Epithelial cell of proximal tubule (primary cell): ENCODE measurements at places on chromosomes 3 and 15.

GRCh38 chr3:5388091-5388490 is 200.6 kb downstream of the EDEM1 start:
- no peak for DNase-seq

DNA sequence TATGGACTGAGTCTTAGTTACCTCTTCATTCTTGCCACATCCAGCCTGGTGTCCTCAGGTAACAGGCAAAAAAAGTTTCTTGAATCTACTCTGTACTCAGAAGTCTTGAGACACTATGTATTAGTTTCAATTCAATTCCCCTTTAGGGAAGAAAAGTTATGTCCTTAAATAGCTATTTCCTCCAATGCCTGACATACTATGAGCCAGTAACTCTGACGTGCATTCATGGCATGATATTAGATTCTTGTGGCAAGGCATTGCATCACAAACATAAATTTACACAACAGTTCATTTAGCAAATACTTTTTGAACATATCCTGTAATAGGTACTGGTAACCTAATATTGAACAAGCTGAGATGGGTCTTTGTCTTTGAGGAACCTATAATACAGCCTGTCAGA is 109.3 kb upstream of the FOXB1 start:
- DNase-seq = no peak

GRCh38 chr3:11720304-11720898 is 76.7 kb upstream of the VGLL4 start:
- no peak for DNase-seq

DNA sequence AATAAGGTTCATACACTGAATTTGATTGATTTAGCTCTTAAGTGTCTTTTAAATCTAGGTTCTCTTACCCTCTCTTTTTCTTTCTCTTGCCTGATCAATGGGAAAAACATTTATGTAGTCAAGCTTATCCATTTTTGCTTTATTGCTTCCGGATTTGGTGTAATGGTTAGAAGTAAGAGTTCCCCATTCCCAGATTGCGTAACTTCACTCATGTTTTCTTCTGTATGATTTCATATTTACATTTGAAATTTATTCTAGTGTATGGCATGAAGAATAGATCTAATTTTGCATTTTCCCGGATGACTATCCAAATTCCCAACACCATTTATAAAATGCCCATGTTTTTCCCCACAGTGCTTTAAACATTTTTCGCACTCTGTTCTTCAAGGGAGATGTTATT is 27.9 kb upstream of the SV2B start:
- DNase-seq = no peak

GRCh38 chr3:118978393-118978758 is 56.3 kb downstream of the IGSF11 start:
- DNase-seq = no peak

- DNase-seq = no peak
Measured at GRCh38 chr15:51947124-51947523, 24.5 kb downstream of the LEO1 start.

DNA sequence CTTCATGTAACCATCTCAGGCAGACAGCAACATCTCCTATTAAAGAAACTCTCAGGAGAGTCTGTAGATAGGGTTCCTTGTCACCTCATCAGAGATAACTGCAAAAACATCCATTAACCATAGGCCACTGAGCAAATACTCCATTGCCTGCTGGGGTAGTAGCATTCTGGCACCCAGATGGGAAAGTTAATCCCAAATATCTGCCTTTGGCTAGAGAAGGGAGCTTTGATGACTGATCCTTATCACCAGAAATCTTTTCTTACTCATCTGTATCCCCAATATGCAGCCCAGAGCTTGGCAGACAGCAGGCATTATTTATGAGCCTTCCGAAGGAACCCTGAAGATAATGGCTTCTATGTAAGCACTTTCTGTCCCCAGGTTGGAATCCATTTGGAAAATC is 173.1 kb downstream of the MFSD1 start:
- DNase-seq = no peak

- no peak for DNase-seq
Measured at GRCh38 chr15:41799488-41799805, 25.2 kb downstream of the MAPKBP1 start.

DNA sequence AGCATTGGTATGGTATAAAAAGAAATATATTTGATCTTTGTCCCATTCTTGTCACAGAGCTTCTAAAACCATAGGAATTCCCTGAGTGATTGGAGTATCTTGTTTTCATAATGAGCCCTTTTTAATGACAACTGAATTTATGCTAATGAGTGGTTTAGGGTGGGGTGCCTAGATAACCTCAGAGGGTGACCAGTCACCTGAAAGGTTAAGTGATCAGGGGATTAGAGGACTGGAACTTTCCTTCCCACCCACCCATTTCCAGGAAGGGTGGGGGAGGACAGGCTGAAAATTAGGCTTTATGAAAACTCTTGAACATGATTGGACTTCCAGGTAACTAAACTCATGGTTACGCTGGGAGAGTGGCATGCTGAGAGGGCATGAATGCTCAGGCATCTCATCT is 8.5 kb downstream of the MFN1 start:
- DNase-seq = no peak

DNA sequence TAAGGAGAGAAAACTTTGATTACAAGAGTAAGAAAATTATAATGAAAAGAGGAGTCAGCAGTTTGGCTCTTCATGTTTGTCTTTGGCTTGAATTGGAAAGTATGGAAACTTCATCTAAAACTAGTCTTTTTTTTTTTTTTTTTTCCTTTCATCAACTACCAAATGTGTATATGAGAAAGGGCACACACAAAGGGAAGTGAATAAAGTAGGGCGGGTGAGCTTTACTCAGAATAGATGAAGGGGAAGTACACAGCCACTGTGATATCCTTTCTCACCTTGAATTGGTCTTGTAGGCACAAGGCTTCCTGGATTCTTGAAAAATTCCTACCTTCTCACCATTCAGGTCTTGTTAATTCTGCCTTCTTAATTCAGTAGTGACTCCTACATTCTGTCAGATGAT is 652.3 kb upstream of the KCNMB2 start:
- DNase-seq = no peak

GRCh38 chr3:27656790-27657189 is 65.3 kb downstream of the EOMES start:
- DNase-seq = no peak

DNA sequence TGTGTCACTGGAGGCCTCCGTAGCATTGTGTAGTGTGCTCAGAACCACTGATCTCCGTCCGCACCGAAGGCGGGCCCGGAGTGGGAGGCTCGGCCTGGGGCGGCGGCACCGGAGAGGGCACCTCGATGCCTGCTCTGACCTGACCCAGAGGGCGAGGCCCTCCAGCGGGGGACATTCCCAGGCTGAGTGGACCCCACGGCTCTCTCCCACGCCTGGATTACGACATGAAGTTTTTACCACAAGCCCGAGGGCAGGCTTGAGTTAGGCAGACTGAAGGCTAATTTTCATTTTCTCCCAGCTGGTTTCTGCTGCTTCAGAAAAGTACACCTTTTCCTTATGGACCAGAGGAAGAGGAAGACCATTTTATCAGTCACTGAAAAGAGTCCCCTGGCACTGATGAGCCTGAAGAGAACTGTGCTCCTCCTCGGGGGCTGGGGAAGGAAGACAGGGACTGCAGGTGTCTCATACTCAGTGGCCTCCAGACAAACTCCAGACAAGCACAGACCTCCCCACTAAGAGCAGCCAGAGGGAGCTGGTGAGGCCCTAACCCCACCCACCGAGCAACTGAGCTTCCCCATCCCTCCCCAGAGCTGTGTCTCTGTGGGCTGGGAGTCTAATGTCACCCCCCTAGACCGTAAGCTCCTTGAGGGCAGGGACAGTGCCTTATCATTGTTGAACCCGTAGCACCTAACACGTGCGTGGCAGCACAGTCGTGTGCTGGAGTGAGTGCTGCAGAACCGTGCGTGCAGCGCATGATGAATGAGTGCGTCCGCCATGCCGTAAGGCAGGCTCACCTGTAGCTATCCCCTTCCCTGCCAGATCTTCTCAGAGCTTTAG is 74.5 kb upstream of the BLM start:
- DNase-seq = no peak

DNA sequence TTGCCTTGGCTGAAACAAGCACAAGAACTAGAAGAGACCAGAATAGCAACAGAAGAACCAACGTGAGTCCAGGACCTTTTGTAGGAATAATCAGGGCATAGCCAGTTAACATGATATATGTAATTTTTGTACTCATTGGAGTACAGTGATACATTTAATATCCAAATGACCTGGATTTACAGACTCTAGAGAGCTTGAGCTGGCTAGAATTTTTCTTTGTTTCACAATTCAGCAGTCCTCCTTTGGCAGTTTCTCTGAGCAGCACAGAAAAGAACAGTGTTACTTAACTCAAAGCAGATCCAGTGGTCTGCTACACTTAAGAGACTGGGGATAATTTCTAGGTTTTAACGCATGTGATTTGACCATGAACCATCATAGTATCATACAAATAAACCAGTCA is 245.7 kb downstream of the ADAMTSL3 start:
- DNase-seq = no peak

DNA sequence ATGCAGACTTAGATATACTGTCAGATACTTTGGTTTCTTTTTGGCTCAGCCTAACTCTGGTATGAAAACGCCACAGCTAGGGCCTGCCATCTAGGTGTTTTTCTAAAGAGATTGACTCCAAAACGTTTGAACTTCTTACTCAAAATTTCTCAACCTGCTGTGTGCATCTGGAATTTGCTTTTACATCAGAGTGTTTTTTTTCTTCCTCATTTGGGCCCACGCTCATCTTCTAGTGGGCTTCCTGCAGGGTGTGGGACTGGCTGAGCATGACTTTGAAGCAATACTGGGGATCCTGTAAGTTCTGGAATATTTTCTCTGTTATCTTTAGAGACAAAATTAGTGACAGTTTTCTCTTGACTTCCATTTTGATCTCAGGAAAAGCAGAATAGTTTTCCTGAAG is 117.8 kb downstream of the NR1D2 start:
- no peak for DNase-seq
